ENCODE measurements at places on chromosomes 12 and 14.

GRCh38 chr12:64304571-64304970, 82.5 kb upstream of the KICS2 start:
- no peak for DNase-seq

DNA sequence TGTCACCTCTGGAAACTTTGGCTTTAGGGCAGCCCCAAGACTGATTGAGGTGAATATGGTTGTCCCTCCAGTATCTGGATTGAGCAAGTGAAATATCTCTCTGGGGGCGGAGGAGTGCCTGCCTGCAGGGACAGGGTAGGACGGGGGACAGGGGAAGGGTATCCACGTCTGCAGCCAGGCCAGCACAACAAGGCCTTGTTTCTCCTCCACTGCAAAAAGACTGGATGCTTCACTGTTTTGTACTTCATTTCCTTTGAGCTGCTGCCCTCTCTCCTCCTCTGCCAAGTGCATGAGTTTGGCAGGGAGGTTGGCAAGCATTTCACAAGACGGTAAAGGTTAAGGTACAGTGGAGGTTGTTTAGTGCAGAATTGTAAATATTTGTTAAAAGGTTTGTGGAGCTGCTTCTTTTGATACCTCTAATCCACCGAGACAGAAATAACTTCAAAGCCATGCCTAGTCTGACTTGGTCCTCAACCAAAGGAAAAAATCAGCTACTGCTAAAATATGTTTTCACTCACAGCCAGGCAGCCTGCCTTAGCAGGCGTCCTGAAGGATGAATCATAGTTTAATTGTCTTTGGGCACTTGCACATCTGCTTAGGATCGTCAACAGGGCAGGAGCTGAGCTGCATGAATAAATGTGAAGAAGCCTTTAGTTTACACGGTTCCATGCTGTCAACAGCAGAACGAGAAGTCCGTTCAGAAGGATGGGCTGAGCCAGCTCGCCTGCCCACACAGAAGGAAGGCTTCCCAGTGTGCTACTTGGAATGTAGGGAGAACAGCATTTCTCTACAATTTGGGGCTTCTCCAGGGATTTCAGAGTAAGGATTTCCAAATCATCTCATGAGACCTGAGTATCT, 269.7 kb downstream of the TTC6 start:
- DNase-seq, result peak; percentile 100

DNA sequence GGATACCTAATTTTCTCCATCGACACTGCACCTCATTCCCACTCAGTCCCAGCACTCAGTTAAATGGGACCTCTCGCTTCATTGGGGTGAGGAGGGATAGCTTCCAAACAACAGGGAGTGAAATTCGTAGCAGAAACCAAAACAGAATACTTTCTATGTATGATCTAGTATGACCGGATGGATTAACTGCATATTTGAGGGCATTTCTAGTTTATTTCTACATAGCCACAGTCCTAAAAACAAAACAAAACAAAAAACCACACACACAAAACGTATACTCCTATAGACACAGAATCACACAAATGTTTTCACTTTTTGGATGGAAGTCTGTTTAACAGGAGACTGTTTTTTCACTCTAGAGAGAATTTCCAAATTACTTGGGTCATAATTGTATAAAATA, 307.5 kb upstream of the FKBP4 start:
- DNase-seq, result no peak

- DNase-seq, result peak; percentile 21
Measured at GRCh38 chr12:52278575-52279421, 4.4 kb downstream of the KRT86 start.

DNA sequence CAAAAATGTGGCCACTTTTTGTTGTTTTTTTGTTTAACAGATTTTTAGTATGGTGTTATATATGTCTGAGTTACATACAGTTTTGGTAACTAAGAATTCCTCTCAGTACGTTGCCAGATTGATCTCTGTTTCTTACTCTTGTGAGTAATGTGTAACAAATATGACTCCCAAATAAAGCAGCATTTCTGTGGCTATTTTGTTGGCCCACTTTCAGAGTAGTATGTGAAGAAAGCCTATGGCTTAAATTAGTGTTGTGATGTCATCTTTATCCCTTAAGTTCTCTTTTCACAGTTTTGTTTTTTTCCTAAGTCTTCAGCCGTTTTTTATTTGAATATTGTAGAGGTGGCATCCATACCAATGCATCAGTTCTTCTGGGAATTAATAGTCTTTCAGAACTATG, 10.7 kb downstream of the PCNX4 start:
- no peak for DNase-seq

- DNase-seq, result peak; percentile 6
Measured at GRCh38 chr12:2360630-2361170, 307.9 kb downstream of the CACNA1C start.

DNA sequence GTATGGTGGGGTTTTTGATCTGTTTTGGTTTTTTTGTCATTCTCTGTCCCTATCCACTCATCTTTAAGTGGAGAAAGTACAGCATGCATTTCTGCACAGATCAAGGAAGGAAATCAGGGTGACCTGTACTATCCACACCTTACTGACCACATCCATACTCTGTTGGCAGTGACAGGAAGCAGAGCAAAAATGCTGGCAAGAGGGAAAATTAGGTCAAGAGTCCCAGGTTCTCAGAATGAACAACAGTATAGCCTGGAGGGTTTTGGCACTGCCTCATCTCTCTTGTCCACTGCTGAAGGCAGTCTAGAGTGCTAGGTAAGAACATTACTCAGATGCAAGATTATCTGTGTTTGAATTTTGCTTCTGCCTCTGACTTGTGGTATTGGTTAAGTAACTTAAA, 70.7 kb downstream of the TAOK3 start:
- no peak for DNase-seq

DNA sequence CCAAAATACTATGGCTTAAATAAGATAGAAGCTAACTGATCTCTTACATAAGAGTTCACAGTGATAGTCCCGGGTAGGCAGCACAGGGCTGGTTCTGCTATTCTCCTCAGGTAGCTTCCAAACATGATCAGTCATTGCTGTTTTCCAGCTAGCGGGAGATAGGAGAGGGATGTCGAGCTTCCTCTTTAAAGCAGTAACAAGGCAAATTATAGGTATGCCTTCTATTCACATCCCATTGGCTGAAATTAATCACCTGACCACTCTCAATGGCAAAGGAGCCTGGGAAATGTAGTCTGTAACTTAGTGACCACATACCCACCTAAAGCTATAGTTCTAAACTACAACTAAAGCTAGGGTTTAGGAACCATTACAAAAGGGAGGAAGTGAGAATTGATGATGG, 34.5 kb upstream of the VRK1 start:
- peak; percentile 67 for DNase-seq
